Stomach (tissue), 19 donors: ENCODE measurements at places on chromosomes 13 and 19. TPM values are rescaled to one million over a fixed set of nuclear protein-coding genes. Genes with fewer than 3 reads are reported as not detected.
A peak's percentile ranks its signal among the peaks of the same experiment; 100 is the strongest.

- no peaks in the 10 kb centered on the region for H3K36me3 ChIP-seq
- peaks cover 66% of the 10 kb centered on the region for H3K27me3 ChIP-seq
- DNase-seq: no peak
- peaks cover 24% of the 10 kb centered on the region for H3K4me1 ChIP-seq
- peak overlapping the region; percentile 53 for H3K4me3 ChIP-seq
- H3K27ac ChIP-seq: no peak overlapping the region
Observed at GRCh38 chr13:26052337-26052736, 521 bp upstream of the SHISA2 start.

DNA sequence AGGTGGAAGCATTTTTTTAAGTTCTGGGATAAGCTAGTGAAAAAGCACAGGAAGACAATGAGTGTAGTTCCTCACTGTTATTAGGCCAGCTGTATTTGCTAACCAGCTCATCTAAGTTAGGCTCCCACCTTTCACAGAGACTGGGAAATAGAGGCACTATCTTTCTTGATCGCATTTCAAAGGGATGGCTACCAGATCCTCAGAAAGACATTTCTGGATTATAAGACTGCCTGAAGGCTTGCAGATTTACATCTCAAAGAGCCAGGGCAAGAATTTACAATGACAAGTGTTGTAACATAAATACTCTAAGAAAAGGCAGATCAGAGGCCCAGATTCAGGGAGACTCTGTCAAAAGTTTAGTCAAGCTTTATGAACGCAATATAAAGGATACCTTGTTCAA, 1005.5 kb downstream of the PCDH9 start:
- H3K4me1 ChIP-seq: no peaks in the 10 kb centered on the region
- no peak overlapping the region for H3K27ac ChIP-seq
- H3K36me3 ChIP-seq: no peaks in the 10 kb centered on the region
- H3K27me3 ChIP-seq: no peaks in the 10 kb centered on the region
- no peak for DNase-seq

DNA sequence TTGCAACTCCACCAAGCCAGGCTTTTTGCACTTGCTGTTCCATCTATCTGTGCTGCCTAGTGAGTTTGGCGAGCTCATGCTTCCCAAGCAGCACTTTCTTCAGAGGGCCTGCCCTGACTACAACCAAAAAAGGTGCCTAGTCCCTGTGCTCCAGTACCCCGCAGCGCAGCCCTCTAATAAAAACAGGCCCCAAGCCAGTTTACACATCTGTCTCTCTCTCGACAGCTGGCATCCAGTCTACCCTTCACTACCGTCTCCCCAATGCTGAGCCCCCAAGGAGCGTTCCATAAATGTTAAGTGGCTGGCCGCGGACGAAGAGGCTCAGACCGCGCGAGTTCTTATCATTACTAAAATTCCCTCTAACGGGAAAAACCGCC, 512 bp downstream of the MED4 start:
- peaks cover 50% of the 10 kb centered on the region for H3K4me1 ChIP-seq
- peak overlapping the region; percentile 100 for H3K4me3 ChIP-seq
- H3K36me3 ChIP-seq: no peaks in the 10 kb centered on the region
- DNase-seq: no peak
- no peaks in the 10 kb centered on the region for H3K27me3 ChIP-seq
- peak overlapping the region; percentile 78 for H3K27ac ChIP-seq

GRCh38 chr13:73607489-73608156, 526.6 kb downstream of the KLF12 start:
- peaks cover 11% of the 10 kb centered on the region for H3K4me1 ChIP-seq
- H3K27me3 ChIP-seq: no peaks in the 10 kb centered on the region
- H3K36me3 ChIP-seq: no peaks in the 10 kb centered on the region

Gene TLE6
- 0.89 TPM for total RNA-seq

- no peak for DNase-seq
- no peaks in the 10 kb centered on the region for H3K36me3 ChIP-seq
- no peaks in the 10 kb centered on the region for H3K4me1 ChIP-seq
- H3K27ac ChIP-seq: no peak overlapping the region
Observed at GRCh38 chr13:25453850-25454365, 82.1 kb downstream of the ATP8A2 start.

Gene ZNF221
- 1.4 TPM for total RNA-seq

Gene LILRA1
- not detected for total RNA-seq

DNA sequence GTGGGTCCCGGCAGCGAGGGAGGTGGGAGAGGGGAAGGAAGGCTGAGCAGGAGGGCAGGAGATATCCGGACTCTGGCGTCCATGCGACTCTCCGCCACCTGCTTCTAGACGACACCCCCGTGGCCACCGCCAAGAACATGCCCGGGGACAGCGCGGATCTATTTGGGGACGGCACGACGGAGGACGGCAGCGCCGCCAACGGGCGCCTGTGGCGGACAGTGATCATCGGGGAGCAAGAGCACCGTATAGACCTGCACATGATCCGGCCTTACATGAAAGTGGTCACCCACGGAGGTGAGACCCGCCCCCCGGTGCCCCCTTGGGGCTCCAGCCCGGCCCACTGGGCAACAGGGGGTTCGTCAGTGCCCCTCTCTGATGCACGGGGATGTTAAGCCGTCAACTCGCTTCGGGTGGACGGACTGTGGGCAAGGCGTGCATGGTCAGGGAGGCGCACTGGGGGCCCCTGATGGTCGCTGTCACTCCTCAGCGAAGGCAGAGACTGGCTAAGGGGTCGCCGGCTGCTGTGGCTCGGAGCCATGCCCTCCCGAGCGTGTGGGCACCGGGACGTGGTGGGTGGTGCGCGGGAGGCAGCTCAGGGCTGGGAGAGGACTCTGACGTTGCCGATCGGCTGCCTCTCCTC, 25.1 kb upstream of the NMRK2 start:
- no peaks in the 10 kb centered on the region for H3K4me1 ChIP-seq
- H3K4me3 ChIP-seq: no peak overlapping the region
- DNase-seq: no peak
- no peaks in the 10 kb centered on the region for H3K36me3 ChIP-seq

DNA sequence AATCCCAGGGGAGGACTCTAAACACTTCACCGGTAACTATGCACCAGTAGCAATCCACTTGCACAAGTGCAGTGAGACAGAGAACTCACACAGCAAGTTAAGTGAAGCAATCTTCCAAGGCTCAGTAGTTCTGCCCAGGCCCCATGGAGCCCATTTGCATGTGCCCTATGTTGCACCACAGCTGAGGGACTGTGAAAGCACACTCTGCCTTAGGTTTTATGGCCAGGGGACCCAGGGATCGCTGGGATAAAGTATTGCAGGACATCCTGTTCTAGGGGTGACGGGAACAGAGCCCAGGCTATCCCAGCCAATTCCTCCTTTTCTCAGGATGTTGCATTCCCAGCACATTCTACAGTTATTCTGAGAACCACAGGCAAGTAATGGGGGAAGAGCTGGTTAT, 6.0 kb upstream of the AMER2 start:
- H3K4me3 ChIP-seq: no peak overlapping the region
- no peak for DNase-seq
- no peaks in the 10 kb centered on the region for H3K4me1 ChIP-seq
- H3K36me3 ChIP-seq: no peaks in the 10 kb centered on the region

DNA sequence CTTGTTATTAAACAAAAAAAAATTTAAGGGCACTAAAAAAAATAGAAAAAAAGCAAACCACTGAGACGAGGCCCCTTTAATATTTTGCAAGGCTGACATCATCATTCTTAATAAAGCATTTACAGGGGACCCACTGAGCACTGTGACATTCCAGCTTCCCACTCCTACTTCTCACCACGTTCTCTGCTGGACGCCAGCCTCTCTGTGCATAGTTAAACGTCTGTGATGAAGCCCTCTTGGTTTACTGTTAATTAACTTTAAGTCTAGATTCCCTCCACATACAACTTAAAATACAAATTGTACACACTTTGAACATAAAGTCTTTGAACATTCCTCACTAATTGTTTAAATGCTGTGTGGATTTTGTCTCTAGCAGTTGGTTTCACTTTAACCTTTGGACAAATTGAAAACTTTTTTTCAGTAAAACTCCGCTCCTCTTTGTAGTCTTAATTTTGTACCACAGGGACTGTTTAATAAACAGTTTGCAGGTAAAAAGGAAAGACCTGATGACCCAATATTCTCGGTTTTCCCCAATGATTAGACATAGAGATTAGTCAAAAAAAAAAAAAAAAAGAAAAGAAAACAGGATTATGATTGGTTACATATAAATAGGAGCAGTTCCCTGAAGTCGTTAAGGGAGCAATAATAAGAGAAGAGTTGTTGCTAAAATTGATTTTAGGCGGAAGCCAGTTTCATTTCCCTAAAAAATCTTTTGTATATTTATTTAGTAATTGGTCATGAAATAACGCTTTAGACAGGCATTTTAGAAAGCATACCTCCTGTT, 219.8 kb downstream of the MZT1 start:
- H3K4me3 ChIP-seq: peak overlapping the region; percentile 12
- no peak for DNase-seq
- no peaks in the 10 kb centered on the region for H3K27me3 ChIP-seq

DNA sequence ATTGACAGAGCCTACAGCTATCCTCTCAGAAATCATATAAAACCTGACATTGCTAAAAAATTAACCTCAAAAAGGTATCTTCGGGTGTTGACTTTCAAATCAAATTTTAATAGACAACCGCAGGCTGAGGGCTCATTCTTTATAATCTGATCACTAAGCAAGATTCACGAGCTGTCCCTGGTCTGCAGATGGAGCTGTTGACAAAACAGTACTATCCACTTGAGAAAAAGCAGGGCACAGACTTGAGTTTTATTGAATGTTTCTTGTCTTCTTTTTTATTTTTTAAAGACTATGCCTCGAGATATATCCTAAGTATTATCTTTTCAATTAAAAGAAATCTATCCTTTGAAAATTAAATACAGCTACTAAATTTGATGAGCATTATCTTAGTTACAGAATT, 540.5 kb downstream of the PCDH9 start:
- H3K4me1 ChIP-seq: no peaks in the 10 kb centered on the region
- H3K36me3 ChIP-seq: no peaks in the 10 kb centered on the region
- no peak overlapping the region for H3K4me3 ChIP-seq
- H3K27me3 ChIP-seq: no peaks in the 10 kb centered on the region
- DNase-seq: no peak

DNA sequence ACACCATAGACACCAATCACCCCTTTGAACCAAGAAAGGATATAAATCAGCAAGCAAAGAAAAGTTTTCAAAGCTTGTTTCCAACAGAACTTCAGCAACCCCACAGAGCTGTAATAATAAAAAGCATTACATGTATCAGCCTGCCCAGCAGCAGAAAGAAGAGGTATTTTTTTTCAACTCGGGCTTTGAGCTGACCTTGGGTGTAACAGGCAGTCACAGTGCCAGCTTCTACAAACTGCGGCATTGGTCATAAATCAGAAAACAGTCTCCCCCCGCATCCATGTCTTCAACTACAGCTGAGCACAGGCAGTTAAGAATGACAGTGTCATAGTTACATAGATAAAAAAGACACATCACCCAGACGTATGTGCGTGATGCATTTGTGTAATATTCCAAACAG, 671.0 kb upstream of the SLITRK1 start:
- no peak for DNase-seq
- H3K27ac ChIP-seq: no peak overlapping the region
- H3K36me3 ChIP-seq: no peaks in the 10 kb centered on the region
- no peaks in the 10 kb centered on the region for H3K27me3 ChIP-seq
- no peak overlapping the region for H3K4me3 ChIP-seq

Gene KLF5
- 73.9 TPM for total RNA-seq

Gene ZSCAN4
- total RNA-seq: not detected

Gene ZNF792
- 14.3 TPM for total RNA-seq

- peak; percentile 77 for DNase-seq
- no peak overlapping the region for H3K27ac ChIP-seq
- no peaks in the 10 kb centered on the region for H3K36me3 ChIP-seq
- no peaks in the 10 kb centered on the region for H3K27me3 ChIP-seq
- H3K4me3 ChIP-seq: no peak overlapping the region
- peaks cover 24% of the 10 kb centered on the region for H3K4me1 ChIP-seq
Observed at GRCh38 chr19:28010656-28011055, 1202.3 kb downstream of the UQCRFS1 start.

Gene KIR2DL1
- not detected for total RNA-seq

DNA sequence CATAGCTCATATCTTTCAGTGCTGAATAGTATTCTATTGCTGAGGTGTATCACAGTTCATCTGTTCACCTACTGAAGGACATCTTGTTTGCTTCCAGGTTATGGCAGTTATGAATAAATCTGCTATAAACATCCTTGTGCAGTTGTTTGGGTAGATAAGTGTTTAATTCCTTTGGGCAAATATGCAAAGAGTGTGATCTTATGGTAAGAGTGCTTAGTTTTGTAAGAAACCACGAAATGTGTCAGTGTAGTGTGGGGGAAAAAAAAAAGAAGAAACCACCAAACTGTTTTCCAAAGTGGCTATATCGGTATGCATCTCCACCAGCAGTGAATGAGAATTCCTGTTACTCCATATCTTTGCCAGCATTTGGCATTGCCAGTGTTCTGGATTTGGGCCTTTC, 93.3 kb downstream of the PIBF1 start:
- no peaks in the 10 kb centered on the region for H3K27me3 ChIP-seq
- H3K4me3 ChIP-seq: no peak overlapping the region
- no peaks in the 10 kb centered on the region for H3K4me1 ChIP-seq
- no peak overlapping the region for H3K27ac ChIP-seq

- no peaks in the 10 kb centered on the region for H3K36me3 ChIP-seq
- H3K27ac ChIP-seq: no peak overlapping the region
- H3K4me1 ChIP-seq: no peaks in the 10 kb centered on the region
- H3K4me3 ChIP-seq: no peak overlapping the region
Observed at GRCh38 chr13:101660711-101661110, 208.2 kb downstream of the ITGBL1 start.

GRCh38 chr19:16226184-16226591, 28.5 kb downstream of the AP1M1 start:
- H3K36me3 ChIP-seq: peaks cover 98% of the 10 kb centered on the region
- H3K27me3 ChIP-seq: no peaks in the 10 kb centered on the region
- H3K4me1 ChIP-seq: no peaks in the 10 kb centered on the region
- no peak overlapping the region for H3K4me3 ChIP-seq

GRCh38 chr19:34808566-34808965, 35.6 kb upstream of the ZNF599 start:
- H3K36me3 ChIP-seq: no peaks in the 10 kb centered on the region
- no peak for DNase-seq
- H3K4me1 ChIP-seq: no peaks in the 10 kb centered on the region

GRCh38 chr13:85709072-85709471, 90.1 kb downstream of the SLITRK6 start:
- no peaks in the 10 kb centered on the region for H3K36me3 ChIP-seq
- H3K27ac ChIP-seq: no peak overlapping the region
- no peak for DNase-seq
- no peak overlapping the region for H3K4me3 ChIP-seq
- H3K27me3 ChIP-seq: no peaks in the 10 kb centered on the region

GRCh38 chr13:67120872-67121531, 109.1 kb downstream of the PCDH9 start:
- no peak for DNase-seq
- peaks cover 4% of the 10 kb centered on the region for H3K4me1 ChIP-seq
- H3K27ac ChIP-seq: no peak overlapping the region
- H3K27me3 ChIP-seq: no peaks in the 10 kb centered on the region

GRCh38 chr13:24066405-24067295, 93.9 kb upstream of the SPATA13 start:
- H3K27ac ChIP-seq: no peak overlapping the region
- peaks cover 12% of the 10 kb centered on the region for H3K4me1 ChIP-seq
- no peak overlapping the region for H3K4me3 ChIP-seq

- H3K36me3 ChIP-seq: no peaks in the 10 kb centered on the region
- H3K27me3 ChIP-seq: no peaks in the 10 kb centered on the region
- no peaks in the 10 kb centered on the region for H3K4me1 ChIP-seq
- H3K4me3 ChIP-seq: no peak overlapping the region
- DNase-seq: no peak
Observed at GRCh38 chr13:111022241-111022640, 92.9 kb upstream of the ARHGEF7 start.

- H3K27me3 ChIP-seq: no peaks in the 10 kb centered on the region
- no peak overlapping the region for H3K4me3 ChIP-seq
- peaks cover 12% of the 10 kb centered on the region for H3K4me1 ChIP-seq
Observed at GRCh38 chr13:44022196-44022595, 142.5 kb downstream of the LACC1 start.
